ENCODE measurements at places on chromosomes 11 and 22.
A peak's percentile ranks its signal among the peaks of the same experiment; 100 is the strongest.

DNA sequence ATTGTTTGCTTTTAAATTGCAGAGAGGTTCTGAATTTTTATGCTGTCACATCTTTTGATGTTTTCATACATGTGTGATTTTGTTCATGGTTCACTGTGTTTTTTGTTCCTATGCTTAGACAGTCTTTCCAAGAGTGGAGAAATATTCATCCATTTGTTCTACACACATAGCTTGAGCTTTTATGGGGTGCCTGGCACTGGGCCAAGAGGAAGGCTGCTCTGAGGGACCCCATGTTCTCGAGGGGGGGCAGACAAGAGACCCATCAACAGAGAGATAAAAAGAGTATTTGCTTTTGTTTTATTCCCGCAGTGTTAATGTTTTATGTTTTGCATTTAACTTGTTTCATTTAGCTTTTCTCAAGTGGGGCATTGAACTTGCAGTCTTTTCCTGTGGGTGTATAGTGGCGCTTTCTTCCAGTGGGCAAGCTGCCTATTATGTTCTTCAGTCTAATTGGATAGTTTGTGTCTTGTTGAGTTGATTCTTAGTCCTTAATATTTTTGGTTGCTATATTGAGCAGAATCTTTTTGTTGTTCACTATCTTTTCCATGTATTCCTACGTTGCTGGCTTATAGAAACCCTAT lies 57.7 kb downstream of the CABIN1 start:
- DNase-seq = no peak

DNA sequence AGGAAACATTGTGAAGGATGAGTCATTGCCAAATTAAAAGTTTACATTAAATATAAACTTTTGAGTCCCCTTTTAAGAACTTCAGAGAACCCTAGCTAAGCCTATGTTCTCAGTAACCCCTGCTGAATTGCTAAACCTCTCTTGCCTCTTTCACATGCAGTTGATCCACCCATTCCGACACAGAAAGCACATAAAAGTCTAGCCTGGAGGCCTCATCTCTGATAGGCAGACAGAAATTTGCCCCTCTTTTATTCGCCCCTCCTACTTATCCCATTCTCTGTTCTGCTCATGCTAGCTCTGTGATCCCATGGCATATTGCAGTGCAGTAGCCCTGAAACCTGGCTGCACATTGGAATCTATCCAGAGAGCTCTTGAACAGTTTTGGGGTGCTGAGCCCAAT lies 58.2 kb upstream of the PDE3B start:
- no peak for DNase-seq

DNA sequence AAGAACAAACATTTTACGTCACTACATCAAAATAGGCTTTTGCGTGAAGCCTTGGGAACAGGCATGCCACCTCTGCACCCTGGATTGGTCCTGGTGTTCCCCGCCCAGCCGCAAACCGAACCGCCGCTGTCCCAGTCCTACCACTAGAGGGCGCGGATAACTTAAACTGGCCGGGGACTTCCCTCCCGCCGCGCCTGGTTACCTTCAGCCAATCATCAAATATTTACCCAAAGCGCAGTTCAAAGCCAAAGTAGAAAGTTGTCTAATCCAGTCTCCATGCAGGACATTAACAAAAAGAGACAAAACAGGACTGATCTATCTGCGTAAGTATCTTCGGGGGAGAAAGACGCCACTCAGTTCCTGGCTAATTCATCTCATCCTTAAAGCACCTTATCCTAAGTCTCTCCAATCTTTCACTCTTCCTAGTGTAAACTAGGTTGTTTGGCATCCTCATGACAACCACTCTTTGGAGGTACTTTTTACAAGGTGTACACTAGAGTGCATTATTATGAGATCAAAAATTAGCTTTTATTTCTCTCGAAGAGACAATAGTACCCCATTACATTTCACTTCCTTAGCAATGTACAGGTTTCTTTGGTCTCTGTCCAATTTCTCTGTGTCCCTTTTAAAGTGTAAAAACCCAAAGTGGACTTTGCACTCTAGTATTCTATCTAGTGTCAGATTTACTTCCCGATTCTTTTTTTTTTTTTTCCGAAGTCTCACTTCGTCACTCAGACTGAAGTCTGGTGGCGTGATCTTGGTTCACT lies 3.9 kb upstream of the CRY2 start:
- peak; percentile 45 for DNase-seq

- DNase-seq = no peak
Measured at GRCh38 chr11:28104984-28105383, 3.0 kb downstream of the KIF18A start.

DNA sequence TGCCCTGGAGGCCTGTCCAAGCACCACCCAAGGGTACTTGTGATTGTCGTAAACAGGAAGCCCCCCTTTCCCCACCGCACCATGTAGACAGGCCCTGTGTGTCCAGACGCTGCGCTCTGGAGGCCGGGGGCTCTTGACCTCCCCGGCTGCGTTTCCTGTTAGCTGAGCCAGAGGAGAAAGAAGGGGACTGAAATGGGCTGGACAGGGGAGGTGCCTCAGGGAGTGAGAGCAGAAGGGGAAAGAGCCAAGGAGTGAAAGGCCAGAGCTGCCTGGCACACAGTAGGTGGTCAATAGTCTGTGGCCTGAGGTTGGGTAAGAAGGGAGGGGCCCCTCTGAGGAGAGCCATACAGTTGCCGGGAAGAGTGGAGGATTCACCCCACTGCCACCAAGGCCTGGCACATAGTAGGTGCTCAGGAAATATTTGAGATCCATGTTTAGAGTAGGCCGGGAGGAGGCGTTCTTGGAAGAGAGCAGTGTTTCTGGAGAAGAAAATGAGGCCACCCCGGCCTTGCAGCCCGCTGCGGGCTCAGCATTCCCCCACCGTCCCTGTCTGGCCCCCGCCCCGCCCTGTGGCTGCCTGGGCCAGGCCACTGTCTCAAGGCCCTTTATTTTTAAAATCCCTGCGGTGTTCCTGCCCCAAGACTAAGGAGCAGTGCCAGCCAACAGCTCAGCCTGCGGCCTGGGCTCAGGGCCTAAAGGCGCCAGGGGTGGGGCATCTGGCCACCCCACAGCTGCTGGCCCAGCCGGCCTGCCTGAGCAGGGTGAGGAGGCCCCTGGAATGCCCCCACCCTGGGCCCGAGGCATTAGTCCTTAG lies 13.6 kb upstream of the CDC42EP1 start:
- peak; percentile 60 for DNase-seq

- no peak for DNase-seq
Measured at GRCh38 chr22:24033731-24034130, 22.6 kb downstream of the CABIN1 start.

DNA sequence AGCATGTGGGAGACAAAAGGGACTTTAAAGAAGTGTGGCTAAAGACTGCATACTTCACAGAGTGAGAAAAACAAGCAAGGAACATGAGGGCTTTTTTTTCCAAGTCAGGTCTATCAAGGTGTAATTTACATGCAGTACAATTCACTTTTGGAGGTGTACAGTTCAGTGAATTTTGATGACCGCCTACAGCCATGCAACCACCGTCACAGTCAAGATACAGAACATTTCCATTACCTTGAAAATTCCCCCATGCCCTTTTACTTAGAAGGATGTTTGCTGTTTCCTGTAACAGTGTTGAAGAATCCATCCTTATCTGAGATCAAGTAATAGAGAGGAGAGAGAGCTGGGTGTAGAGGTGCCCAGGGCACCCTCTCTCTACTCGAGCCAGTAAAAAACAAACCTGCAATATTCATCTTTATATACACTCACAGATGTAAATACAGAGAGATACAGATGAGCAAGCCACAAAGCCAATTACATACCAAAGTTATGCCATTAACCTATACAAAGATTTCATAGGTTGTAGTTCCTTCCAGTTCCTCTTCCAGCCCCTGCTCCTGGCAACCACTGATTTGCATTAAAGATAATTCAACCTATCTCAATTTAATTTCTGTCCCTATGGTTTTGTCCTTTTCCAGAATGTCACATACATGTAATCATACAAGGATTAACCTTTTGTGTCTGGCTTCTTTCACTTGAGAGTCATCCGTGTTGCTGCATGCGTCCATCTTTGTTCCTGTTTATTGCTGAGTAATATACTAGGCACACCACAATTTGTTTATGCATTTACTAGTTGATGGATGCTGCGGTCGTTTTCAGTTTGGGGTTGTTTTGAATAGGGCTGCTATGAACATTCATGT lies 35.0 kb upstream of the RASD2 start:
- no peak for DNase-seq

GRCh38 chr11:108491936-108492335 lies 6.2 kb downstream of the POGLUT3 start:
- DNase-seq = no peak

Data from forelimb muscle (tissue), 1 donor.